SIG-M5 (cell line): ENCODE measurements at places on chromosomes 6 and 20.

DNA sequence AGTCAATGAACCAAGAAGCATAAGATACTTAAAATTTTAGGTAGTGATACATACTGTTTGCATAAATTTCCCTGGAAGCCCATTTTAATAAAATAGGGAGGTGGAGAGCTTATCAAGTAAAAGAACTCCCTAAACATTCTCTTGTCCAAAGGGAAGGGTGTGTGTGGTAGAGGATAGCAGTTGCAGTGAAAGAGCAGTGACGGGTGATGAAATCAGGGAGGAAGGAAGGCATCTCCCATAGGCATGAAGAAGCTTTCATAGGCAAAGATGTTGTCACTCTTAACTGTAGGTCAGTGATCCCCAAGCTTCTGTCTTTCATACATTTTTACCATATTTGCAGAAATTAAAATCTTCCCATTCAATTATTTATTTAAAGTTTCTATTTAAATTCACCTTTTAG lies 60.0 kb upstream of the ZNF831 start:
- no peak for DNase-seq

GRCh38 chr6:35063701-35064280 lies 77.3 kb downstream of the TCP11 start:
- no peak for DNase-seq

DNA sequence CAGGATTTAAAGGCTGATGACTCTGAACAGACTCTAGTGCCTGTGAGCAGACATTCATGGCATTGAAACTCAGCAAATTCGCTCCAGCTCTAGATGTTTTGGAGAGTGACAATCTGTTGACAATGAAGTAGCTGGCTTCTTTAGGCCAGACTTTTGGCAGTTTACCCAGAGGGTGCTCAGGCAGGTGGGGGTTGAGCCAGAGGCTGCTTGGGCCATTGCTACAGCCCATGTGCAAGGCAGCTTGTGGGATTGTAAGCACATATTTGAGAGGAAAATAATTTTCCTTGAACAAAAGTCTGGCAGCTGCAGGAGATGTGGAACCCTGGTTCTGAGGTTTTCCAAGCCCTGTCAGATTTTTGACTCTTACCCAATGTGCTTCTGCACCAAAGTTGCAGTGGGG lies 311.6 kb downstream of the CDC5L start:
- no peak for DNase-seq

DNA sequence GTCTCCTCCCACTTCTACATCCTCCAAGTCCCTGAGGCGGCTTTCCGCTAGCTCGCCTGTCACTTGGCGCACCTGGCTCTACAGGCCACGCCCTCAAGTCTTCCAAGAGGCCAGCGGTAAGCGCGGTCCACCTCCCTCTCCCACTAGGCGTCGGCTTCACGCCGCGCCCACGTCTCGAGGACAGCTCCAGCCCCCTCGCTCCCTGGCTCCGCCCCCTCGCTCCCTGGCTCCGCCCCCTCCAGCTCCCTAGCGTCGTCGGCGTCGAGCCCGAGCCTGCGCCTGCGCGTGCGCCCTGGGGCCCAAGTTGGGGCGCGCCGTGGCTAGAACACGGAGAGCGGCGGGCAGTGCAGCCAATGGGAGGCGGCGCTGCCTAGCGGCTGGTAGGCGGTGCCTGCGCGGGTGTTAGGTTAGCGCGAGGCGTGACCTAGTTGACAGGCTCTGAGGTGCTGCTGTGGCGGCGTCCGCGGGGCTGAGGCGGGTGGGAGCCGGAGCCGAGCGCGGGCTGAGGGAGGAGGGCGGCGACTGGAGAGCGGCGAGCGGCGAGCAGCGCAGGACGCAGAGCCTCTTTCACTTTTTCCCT lies at the start of gene MACROD2:
TSS of gene MACROD2 (plus strand) at position 431 of the 580 bp plus-strand sequence.
- no peak for DNase-seq

GRCh38 chr6:154782193-154782592 lies 49.0 kb downstream of the SCAF8 start:
- DNase-seq, result no peak

DNA sequence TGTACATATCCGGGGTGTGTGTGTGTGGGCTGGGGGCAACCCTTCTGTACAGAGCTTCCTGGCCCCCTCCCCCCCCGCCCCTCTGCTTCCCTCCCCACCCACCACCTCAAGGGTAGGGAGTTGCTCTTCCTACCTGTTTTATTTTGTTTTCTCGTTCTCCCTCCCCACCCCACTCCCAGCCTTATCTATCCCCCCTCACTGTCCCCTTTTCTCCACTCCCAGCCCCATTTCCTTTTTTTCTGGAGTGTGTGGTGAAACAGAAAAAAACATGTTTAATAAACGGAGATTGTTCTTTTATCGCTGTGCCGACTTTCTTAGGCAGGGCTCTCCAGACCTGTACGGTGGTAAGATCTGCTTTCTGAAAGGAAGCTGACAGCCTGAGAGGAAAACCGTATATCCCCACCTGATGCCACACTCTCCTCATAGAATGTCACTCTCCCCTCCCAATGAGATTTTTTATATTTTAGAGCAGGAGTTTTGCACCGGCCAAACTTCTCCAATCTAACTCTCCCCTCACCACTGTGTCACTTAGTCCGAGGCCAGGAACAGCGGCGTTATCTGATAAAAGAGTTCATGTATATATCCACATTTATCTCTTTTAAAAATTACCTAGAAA lies 875 bp upstream of the ZBTB9 start:
- DNase-seq, result no peak

- DNase-seq, result no peak
Measured at GRCh38 chr6:92364948-92365541, 1054.3 kb downstream of the EPHA7 start.

GRCh38 chr6:104686550-104687175 lies 173.1 kb downstream of the HACE1 start:
- DNase-seq, result no peak

- no peak for DNase-seq
Measured at GRCh38 chr6:160955508-160956295, 35.9 kb upstream of the MAP3K4 start.

GRCh38 chr20:41308726-41309413 lies 8.7 kb downstream of the ZHX3 start:
- DNase-seq, result no peak

DNA sequence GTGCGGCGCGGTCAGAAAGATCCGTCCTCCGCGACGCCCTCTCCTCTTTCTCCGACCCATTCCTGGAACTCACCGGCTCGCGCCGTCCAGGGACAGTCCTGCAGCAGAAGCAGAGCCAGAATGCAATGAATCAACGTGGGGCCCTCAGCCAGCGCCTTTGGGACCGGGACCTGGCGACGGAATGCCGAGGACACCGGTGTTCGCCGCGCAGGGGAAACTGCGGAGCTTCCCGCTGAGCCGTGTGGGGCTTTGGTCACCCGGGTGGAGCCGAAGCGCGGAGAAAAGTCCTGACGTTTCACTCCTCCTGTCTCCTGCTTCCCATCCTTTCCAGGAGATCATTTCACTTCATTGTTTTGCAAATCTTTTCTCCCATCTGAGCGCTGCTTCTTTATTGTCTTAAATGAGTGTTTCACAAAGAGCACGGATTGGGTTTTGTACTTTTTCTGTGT lies 26.5 kb downstream of the ULBP1 start:
- no peak for DNase-seq

DNA sequence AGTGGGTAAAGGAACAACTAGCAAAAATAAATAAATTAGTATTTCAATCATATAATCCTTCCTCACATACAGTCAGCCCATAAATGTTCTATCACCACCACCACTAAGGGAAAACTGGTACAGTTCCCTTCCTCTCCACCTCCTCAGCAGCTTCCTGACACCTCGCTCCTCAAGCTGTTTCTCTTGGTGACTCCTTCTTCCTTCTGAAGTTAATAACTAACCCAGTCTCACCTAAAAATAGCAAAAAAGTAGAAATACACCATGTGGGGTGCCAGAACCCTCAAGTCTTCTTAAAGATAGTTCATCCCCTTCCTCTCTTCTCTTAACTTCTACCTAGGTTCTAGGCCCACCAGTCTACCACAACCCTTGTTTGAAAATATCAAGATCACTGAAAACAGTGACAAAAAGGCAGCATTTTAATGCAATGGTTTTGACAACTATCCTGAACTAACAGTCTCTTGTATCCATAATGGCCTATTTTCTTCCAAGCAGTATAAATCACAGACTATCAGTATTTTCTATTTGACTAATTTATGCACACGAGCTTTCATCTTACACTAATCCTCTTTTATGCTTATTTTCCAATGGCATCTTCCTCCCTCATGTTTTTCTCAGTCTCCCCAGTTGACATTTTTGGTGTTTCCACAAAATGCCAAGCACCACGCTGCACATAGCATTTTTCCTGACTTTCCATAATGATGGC lies 85.5 kb downstream of the KHDC1L start:
- no peak for DNase-seq

DNA sequence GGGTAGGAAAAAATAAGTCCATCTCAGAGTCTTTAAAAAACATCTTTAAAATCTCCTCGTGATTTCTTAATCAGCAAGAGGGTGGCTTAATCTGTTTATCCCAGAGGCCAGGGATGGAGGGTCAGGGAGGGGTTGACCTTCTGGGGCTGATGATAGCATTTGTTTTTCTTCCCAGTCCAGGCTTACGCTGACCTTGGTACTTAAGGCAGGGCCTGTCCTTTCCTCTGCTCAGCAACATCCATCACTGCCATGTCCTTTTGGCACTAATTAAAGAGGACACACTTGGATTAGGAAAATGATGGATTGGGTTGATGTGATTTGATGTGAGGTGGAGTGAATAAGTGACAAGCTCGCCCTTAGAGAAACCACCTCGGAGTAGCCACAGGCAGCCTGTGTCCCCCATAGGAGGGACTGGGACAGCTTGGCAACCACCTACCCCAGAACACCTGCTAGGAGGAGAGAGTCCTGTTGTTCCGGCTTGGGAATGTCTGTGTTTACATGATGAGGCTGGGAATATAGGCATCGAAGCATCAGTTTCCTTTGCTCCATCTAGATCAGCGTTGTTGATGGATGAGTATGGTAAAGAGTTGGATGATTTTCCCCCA lies 44.2 kb downstream of the PHACTR3 start:
- DNase-seq, result no peak

DNA sequence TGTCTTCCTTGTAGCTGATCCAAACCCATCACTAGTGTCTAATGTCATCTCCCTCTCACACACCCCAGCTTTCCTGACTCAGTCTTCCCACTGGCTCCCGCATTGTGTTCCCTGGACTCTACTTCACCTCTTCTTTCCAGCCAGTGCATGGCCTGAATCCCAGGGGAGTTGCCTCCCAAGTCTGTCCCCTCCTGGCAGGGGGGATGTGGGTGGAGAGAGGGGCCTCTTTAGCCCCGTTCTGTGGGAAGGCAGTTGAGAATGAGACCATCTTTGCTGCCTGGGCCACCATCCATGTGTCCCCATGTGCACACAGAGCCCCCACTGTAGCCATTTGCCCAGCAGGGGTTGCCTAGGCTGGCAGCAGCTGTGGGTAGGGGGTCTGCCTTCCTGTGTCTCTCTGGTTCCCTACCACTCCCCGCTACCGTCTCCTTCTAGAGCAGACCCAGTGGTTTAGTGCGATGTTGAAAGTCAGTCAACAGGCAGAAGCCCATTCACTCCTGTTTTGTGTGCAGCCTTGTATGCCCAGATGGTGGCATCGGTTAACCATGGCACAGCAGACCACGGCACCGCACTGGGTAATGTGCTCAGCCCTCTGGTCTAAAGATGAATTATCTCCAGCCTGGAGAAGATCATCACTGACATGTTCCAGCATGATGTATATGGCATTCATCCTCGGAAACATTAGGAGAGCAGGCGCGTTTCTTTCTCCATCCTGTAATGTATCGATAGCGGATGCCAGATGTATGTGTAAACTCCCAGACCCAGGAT lies 178.8 kb upstream of the SNX9 start:
- no peak for DNase-seq

GRCh38 chr20:14838663-14839628 lies 501.5 kb upstream of the FLRT3 start:
- DNase-seq, result no peak

GRCh38 chr6:451336-451735 lies 59.8 kb downstream of the IRF4 start:
- no peak for DNase-seq

- DNase-seq, result no peak
Measured at GRCh38 chr20:8305449-8305978, 173.4 kb downstream of the PLCB1 start.

GRCh38 chr20:11128220-11128718 lies 454.5 kb upstream of the JAG1 start:
- no peak for DNase-seq

- no peak for DNase-seq
Measured at GRCh38 chr6:161906571-161906970, 632.7 kb upstream of the AGPAT4 start.

DNA sequence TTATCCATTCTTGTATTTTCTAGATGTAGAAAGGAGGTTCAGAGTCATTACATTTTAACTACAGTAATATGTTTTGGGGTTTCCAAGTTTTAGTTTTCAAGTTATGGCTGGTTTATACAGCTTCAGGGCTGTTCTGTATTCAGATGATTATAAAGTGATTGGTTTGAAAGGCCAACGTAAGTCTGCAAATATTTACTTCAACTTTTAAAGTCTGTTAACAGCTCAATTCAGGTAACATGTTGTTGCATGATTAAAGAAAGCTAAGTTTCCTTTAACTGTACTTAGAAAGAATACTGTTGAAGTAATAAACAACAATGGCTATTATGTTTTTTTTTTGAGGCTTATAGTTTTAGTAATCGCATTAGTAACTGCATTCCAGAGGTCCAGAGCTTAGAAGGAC lies 22.8 kb upstream of the GCLC start:
- DNase-seq, result no peak

DNA sequence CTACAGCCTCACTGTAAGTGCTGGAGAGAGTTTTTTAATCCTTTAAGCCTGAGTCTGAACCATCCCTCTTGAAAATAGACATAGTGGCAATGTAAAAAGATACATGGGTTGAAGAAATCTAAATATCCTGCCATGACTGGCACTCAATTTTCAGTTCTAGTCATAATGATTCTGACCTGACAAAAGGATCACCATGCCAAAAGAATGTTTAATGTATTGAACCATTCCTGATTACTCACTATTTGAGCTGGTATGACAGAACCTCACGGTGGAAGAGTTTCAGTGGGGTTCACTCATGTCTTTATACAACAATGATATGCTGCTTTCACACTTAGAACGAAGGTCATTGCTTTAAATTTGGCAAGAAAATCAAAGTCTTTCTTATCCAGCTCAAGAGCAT lies 93.4 kb downstream of the HIVEP2 start:
- no peak for DNase-seq

DNA sequence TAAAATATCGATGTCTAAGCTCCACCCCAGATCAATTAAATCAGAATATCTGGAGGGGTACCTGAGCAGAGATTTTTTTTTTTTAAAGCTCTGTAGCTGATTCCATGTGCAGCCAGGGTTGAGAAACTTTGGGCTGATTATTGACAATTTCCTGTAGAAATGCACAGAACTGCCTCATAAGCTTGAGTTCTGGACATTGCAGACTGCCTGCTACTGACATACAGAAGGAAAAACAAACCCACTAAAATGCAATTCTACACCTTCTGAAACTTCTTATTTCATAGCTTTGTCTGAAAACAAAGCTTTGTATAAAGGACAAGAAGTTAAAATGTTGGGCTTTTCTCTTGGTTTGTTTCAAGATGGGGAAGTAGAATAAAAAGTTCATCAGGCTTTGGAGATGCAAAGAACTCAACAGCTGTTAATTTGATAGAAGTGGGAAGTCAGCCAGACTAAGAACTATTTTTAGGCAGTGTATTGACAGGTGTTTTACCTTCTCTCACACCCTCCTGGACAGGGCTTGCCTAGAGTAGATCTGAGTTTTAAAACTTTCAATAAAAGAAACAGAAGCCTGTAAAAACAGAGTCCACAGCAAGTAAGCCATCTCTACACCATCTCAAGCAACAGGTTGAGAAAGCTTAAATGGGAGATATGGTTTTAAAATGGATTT lies 147.7 kb downstream of the KCNQ5 start:
- DNase-seq, result no peak

- DNase-seq, result no peak
Measured at GRCh38 chr20:20966171-20966570, 140.0 kb downstream of the LINC00237 start.
